ENCODE measurements at places on chromosomes 1 and 21.

- no peak for DNase-seq
These were observed 79.1 kb downstream of the GABPA start for GRCh38 chr21:25813917-25814316.

- DNase-seq: no peak
These were observed 68.3 kb downstream of the PTGER3 start for GRCh38 chr1:70979313-70979712.

GRCh38 chr1:14485285-14485684 lies 113.2 kb upstream of the KAZN start:
- DNase-seq: no peak

DNA sequence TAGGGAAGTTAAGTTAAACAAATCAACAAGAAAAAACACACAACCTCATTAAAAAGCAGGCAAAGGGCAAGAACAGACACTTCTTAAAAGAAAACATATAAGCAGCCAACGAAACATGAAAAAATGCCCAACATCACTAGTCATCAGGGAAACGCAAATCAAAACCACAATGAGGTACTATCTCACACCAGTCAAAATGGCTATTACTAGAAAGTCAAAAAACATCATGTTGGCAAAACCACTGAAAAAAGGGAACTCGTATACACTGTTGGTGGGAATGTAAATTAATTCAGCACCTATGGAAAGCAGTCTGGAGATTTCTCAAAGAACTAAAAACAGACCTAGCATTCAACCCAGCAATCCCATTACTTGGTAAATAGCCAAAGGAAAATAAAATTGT lies 51.1 kb downstream of the HSF2BP start:
- no peak for DNase-seq

GRCh38 chr1:200710166-200710565 lies 28.5 kb upstream of the CAMSAP2 start:
- DNase-seq: no peak

DNA sequence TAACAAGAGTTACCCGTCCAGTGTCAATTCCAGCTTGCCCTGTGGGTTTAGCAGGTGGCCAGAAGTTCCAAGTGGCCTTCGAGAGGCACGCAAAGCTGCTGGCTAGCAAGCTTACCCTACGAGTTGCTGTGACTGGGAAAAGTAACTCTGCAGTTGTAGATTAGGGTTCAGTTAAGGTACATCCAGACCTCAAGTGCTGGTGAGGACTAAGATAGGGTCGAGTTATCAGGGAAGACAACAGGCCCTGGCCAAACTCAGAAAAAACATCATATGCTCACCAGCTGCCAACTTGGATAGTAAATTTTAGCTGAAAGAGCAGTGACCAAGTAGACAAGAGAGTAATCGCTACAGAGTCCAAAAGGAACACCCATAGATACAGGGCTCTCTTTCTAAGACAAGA lies 27.7 kb upstream of the LRRC7 start:
- DNase-seq: no peak

DNA sequence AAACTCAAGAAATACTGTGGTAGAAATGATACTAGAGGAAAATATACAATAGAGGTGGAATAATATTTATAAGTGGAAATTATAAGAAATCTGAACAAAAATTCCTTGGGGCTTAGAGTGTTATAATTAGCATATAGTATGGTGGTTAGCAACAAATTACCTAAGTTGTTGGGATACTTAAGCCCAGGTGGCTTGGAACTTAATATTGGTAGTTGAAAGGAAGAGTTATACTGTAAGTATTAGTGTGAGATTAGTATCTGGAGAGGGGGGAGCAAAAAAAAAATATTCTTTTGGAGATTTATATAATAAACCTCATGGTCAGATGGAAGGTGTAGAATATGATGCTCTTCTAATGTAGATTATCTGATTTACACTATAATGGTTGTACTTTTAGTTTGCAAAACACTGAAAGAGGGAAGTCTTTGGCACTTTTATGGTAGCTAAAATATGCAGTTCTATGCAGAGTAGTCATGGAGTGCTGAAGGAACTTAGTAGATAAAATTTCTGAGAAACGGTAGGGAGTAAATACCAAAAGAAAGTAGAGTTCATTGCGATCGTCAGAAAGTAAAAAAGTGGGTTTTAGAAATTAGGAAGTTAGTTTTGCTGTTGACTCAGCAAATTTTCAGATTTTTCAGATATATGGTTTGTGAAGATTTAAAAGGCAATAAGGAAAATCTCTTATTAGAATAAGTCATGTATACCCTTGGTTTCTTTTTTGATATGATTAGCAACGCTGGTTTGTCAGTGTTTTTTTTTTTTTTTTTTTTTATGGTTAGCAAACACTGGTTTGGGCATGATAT lies 45.7 kb downstream of the MTF2 start:
- no peak for DNase-seq

DNA sequence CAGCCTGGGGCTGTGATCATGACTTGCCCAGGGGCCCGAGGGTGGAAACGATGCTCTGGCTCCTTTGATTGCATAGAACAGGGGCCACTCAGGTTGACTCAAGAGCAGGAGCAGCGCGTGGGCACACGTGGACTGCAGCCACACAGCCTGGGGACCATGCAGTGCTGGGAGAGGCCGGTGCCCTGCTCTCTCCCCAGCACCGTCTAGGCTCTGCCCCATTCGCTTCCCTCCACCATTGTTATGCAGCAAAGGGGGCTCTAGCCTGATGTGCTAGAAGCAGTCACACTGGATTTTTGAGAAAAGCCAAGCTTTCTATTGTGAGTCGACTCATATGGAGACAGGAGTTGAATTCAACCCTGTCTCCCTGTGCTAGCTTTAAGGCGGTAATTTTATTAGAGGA lies 8.7 kb downstream of the PINK1 start:
- no peak for DNase-seq

DNA sequence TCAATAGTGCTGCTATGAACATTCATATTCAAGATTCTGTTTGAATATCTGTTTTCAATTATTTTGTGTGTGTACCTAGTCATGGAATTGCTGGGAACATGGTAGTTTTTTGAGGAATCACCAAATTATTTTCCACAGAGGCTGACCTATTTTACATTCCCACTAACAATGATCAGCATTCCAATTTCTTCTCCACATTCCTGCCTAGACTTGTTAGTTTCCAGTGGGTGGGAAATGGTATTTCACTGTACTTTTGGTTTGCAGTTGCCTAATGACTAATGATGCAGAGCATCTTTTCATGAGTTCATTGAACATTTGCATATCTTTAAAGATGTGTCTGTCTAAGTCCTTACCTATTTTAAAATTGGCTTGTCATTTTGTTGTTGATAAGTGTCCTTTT lies 1182.6 kb upstream of the B3GALT2 start:
- DNase-seq: no peak

GRCh38 chr1:157077394-157077793 lies 22.2 kb downstream of the ETV3L start:
- DNase-seq: no peak
